ENCODE measurements at places on chromosomes 4 and X. TPM values are rescaled to one million over a fixed set of nuclear protein-coding genes. Genes with fewer than 3 reads are reported as not detected.

Gene MAGEB1
- not detected for polyA plus RNA-seq

Gene MAGEC1
- not detected for polyA plus RNA-seq

Gene BTK
- polyA plus RNA-seq: 1.5 TPM

Gene MAGEE1
- 0.83 TPM for polyA plus RNA-seq

Gene SHISA3
- 9.6 TPM for polyA plus RNA-seq

Gene GAGE1
- polyA plus RNA-seq: not detected

Gene POLN
- polyA plus RNA-seq: 0.79 TPM

Gene RAB33A
- 5.8 TPM for polyA plus RNA-seq

Gene ODAPH
- not detected for polyA plus RNA-seq

Gene GBA3
- polyA plus RNA-seq: not detected

Gene SPANXC
- polyA plus RNA-seq: not detected

Gene CWH43
- not detected for polyA plus RNA-seq

Gene HPGDS
- polyA plus RNA-seq: 0.26 TPM

Gene NUP62CL
- 1.3 TPM for polyA plus RNA-seq

Gene TBC1D8B
- polyA plus RNA-seq: 0.72 TPM

Gene GABRA4
- 8.3 TPM for polyA plus RNA-seq

Gene CENPVL1
- not detected for polyA plus RNA-seq

Gene TENM3
- 0.19 TPM for polyA plus RNA-seq

Gene MAP3K15
- 0.14 TPM for polyA plus RNA-seq

Gene RELL1
- 9.6 TPM for polyA plus RNA-seq

Gene PCDH10
- 0.01 TPM for polyA plus RNA-seq

Gene REPS2
- 2.2 TPM for polyA plus RNA-seq

Gene RIPPLY1
- not detected for polyA plus RNA-seq

Gene VCX3A
- not detected for polyA plus RNA-seq
